ENCODE measurements at places on chromosomes 2 and 18. TPM values are rescaled to one million over a fixed set of nuclear protein-coding genes. Genes with fewer than 3 reads are reported as not detected.

- H3K27ac ChIP-seq = no peak overlapping the region
- H3K4me3 ChIP-seq = no peak overlapping the region
- H3K36me3 ChIP-seq = no peaks in the 10 kb centered on the region
- no peak for DNase-seq
- H3K4me1 ChIP-seq = no peaks in the 10 kb centered on the region
These were observed 362.4 kb downstream of the CYRIA start for GRCh38 chr2:16303273-16303577.

Gene LGALSL
- 20.6 TPM for total RNA-seq

DNA sequence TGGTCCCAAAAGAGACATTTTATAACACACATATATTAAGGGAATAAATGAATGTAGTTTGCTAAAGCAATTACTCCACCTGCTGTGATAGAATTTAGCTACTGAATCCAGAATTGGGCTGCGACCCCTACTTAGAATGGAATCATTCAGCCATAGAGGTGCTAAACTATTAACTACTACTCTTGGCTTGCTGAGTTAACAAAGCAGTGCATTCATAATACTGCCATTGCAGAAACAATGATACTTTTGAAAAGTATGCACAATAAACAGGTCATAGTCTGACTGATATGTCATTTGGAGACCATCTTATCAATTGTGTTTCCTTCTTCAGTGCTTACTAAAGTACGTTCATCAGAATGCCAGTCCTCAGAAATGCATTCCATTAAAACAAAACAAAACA lies 273.6 kb downstream of the PIEZO2 start:
- H3K4me1 ChIP-seq = no peaks in the 10 kb centered on the region
- DNase-seq = no peak
- H3K4me3 ChIP-seq = no peak overlapping the region

Gene LBX2
- total RNA-seq = 0.18 TPM

DNA sequence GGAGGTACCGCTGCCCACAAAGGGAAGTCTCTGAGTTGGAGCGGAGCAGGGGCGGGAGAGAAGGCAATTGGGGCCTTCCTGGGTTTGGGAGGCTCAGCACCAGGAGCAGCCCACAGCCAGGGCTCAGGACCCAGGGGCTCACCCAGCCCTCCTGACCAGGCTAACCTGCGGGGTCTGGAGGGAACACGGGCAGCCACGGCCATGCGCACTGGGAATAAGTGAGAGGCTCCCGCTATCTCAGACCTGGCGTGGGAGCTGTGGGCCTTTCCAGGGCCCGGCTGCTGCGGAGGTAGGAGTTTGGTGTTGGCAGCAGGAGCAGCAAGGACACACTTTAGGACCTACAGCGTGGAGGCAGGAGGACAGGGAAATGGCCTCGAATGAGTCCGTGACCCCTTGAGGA lies 69.0 kb downstream of the RRM2 start:
- no peak overlapping the region for H3K4me3 ChIP-seq
- no peaks in the 10 kb centered on the region for H3K27me3 ChIP-seq
- H3K36me3 ChIP-seq = no peaks in the 10 kb centered on the region
- no peak overlapping the region for H3K27ac ChIP-seq
- H3K4me1 ChIP-seq = no peaks in the 10 kb centered on the region

Gene CFAP210
- 0.39 TPM for total RNA-seq

GRCh38 chr2:173964565-173965371 lies 405 bp downstream of the SP3 start:
- peak overlapping the region; percentile 99 for H3K4me3 ChIP-seq
- no peaks in the 10 kb centered on the region for H3K27me3 ChIP-seq
- peak overlapping the region; percentile 99 for H3K27ac ChIP-seq
- H3K4me1 ChIP-seq = peaks cover 36% of the 10 kb centered on the region

Gene MC5R
- not detected for total RNA-seq

- no peak for DNase-seq
- no peaks in the 10 kb centered on the region for H3K36me3 ChIP-seq
- H3K4me3 ChIP-seq = no peak overlapping the region
- H3K27me3 ChIP-seq = no peaks in the 10 kb centered on the region
- no peaks in the 10 kb centered on the region for H3K4me1 ChIP-seq
- no peak overlapping the region for H3K27ac ChIP-seq
These were observed 19.8 kb downstream of the RNF103 start for GRCh38 chr2:86603905-86604304.

- no peaks in the 10 kb centered on the region for H3K36me3 ChIP-seq
- no peak overlapping the region for H3K27ac ChIP-seq
- H3K4me1 ChIP-seq = no peaks in the 10 kb centered on the region
- H3K27me3 ChIP-seq = no peaks in the 10 kb centered on the region
- DNase-seq = no peak
These were observed 133.9 kb downstream of the ATP9B start for GRCh38 chr18:79203017-79203605.

- no peaks in the 10 kb centered on the region for H3K36me3 ChIP-seq
- no peaks in the 10 kb centered on the region for H3K4me1 ChIP-seq
- H3K27ac ChIP-seq = no peak overlapping the region
- DNase-seq = no peak
- H3K27me3 ChIP-seq = no peaks in the 10 kb centered on the region
These were observed 465.7 kb downstream of the FBXO15 start for GRCh38 chr18:73681912-73682311.

GRCh38 chr18:37701967-37702366 lies 136.4 kb upstream of the CELF4 start:
- H3K27me3 ChIP-seq = no peaks in the 10 kb centered on the region
- H3K4me3 ChIP-seq = no peak overlapping the region
- H3K4me1 ChIP-seq = no peaks in the 10 kb centered on the region
- peak; percentile 8 for DNase-seq

Gene DPP10
- total RNA-seq = 34.2 TPM

DNA sequence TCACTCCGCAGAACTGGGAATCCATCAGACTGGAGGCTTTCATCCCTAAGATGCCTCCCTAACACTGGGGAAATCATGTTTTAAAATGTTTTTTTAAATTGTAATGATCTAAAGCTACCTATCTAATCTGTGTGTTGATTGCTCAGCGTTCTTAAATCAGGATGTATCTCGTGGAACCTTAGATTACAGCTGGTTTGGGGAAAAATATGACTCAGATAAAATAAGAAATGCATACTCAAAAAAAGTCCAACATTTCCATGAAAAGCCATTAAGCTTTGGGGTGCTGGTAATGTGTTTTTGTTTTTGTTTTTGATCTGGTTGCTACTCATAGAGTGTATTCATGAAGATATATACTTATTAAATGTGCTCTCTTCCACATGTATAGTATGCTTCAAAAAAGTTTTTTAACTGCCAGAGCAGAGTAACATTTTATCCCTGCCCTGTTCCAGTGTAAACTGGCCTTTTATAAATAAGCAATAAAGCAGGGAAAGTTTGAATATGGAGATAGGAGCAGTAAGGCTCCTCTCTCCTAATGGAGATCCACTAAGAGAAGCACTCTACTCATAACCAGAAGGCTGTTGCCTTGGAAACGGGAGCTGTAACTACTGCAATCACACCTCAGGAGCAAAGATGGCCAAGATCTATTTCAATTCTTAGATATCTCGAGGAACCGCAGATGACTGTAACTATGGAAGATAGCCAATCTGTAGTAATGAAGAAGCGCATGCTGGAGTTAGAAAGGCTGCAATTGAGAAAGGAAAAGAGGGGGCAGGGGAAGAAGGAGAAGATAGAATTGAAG lies 41.6 kb downstream of the ANKRD44 start:
- H3K27me3 ChIP-seq = no peaks in the 10 kb centered on the region
- no peaks in the 10 kb centered on the region for H3K36me3 ChIP-seq
- no peak overlapping the region for H3K4me3 ChIP-seq

- no peaks in the 10 kb centered on the region for H3K27me3 ChIP-seq
- no peaks in the 10 kb centered on the region for H3K36me3 ChIP-seq
- H3K27ac ChIP-seq = no peak overlapping the region
- H3K4me1 ChIP-seq = no peaks in the 10 kb centered on the region
These were observed 872.2 kb upstream of the ID2 start for GRCh38 chr2:7809640-7810039.

GRCh38 chr2:54695378-54695777 lies 28.1 kb upstream of the EML6 start:
- no peaks in the 10 kb centered on the region for H3K27me3 ChIP-seq
- no peak overlapping the region for H3K27ac ChIP-seq
- no peaks in the 10 kb centered on the region for H3K4me1 ChIP-seq
- H3K4me3 ChIP-seq = no peak overlapping the region
- no peaks in the 10 kb centered on the region for H3K36me3 ChIP-seq

GRCh38 chr2:112542984-112543661 lies 858 bp downstream of the POLR1B start:
- no peaks in the 10 kb centered on the region for H3K27me3 ChIP-seq
- no peaks in the 10 kb centered on the region for H3K36me3 ChIP-seq
- peak overlapping the region; percentile 92 for H3K27ac ChIP-seq
- peaks cover 24% of the 10 kb centered on the region for H3K4me1 ChIP-seq

All from adrenal gland (tissue), 19 donors.